ENCODE measurements at places on chromosomes 7 and 10.
A peak's percentile ranks its signal among the peaks of the same experiment; 100 is the strongest.

- no peak for DNase-seq
Observed at GRCh38 chr10:24874133-24874532, 78.3 kb downstream of the PRTFDC1 start.

DNA sequence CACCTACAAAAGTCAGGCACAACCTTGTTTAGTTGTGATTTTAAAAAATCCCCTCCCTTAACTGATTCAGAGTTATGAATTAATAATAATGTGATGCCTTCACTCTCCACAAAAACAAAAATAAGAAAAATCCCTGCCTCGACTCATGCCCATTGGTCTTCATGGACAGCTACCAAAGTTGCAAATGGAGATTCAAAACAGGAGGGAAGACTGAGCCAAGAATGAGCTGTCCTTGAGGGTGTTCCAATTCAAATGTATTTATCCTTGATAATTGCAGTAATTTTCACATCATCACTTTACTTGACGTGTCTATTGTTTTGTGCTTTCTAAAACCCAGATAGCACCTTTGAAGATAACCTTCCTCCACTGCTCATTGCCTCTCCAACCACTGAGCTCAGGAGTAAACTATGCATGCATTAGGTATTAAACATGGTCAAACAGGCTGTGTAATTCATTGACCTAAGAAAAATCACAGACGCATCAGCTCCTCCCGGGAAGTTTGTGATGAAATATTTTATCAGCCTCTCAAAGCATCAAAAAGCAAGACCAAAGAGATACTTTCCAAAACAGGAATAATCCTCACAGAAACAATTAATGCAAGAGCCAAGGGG is 712.7 kb upstream of the IGFBP3 start:
- DNase-seq: no peak

GRCh38 chr7:451255-452225 is 68.1 kb downstream of the PDGFA start:
- no peak for DNase-seq

- peak; percentile 10 for DNase-seq
Observed at GRCh38 chr10:19817231-19817933, 1.1 kb downstream of the PLXDC2 start.

DNA sequence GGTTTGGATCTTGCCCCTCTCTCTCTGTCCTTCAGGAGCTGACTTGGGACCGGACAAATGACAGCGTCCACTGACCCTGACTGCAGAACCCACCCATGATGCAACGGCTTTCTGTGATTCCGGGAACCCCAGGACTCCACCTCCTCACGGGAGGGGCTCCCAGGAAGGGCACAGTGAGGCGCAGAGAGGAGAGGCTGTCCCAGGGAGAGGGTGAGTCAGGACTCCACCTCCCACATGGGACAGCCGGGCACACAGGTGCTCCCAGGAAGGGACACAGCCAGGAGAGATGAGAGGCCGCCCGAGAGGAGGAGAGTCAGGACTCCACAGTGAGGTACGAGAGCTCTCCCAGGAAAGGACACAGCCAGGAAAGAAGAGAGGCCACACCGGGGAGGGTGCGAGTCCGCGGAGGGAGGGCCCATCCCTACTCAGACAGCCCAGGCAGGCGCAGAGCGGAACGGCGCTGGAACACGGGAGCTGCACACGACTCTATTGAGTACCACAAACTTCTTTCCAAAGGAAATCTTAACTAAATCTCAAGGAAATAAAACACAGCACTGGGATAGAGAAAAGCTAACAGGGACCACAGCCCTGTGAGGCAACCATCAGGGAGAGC is 162.5 kb downstream of the MAD1L1 start:
- no peak for DNase-seq

DNA sequence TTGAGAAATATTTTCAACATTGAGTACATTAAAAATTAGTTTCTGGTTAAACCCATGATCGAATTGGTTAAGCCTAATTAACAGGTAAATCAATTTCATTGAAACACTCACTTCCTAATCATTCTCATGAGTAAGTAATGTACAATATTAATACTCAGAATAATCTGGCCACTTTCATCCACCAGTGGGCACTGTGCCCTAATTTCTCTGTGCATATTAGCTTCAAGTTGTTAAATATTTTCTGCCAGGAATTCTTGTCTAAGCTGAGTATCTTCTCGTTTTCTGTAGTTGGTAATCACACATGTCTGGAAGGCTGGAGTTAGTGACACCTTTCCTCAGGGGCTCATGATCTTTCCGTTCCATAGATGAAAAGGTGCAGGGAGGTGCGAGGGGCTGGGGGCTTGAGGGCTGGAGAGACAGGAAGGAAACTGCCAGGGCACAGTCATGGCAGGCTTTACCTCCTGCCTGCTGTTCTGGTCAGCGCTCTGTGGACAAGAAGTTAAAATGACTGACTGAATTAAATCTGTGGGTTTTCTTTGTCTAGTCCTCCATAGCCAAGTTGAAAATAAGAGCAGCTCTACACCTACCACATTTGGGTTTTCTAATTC is 71.9 kb downstream of the WIPF3 start:
- peak; percentile 52 for DNase-seq

- DNase-seq: peak; percentile 41
Observed at GRCh38 chr10:114379631-114380041, 24.7 kb downstream of the AFAP1L2 start.

DNA sequence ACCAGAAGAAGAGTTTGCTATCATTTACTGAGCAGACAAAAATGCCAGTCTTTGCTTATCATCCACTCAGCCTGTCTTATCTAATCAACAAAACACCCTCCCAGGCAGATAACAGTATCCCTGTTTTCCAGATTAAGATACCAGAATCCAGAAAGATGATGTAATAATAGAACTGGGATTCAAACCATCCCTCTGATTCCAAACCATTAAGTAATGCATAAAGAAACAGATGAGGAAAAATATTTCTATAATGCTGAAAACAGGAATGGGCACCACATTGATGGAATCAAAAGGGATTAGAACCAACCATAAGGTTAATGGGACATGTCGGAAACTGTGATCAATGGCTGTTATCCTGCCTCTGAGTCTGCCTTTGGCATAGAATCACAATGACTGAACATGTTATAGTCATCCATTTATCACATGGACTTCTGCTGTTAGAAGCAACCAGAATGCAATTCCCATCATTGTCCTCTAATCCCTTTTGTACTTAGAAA is 92.1 kb upstream of the RSU1 start:
- no peak for DNase-seq

- DNase-seq: no peak
Observed at GRCh38 chr10:15052121-15052520, 8.4 kb downstream of the OLAH start.

GRCh38 chr10:105925045-105925785 is 1239.3 kb downstream of the SORCS1 start:
- no peak for DNase-seq

GRCh38 chr7:122831436-122831835 is 54.8 kb downstream of the CADPS2 start:
- DNase-seq: no peak

DNA sequence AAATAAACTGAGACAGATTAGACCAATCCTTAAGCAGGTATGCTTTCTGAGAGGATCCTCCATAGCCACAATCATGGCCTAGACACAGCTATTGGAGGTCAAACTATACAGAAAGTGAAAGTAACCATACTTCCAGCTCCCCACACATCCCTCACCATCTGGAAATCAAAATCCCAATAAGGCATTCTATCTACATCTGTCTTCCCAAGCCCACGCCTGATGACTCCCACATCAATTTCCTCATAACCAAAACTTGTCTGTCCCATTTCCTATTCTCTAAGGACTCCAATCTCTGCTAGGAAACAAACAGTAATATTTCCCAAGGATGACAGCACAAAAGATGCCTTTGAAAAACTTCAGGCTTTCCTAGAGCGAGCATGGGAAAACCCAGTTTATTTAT is 247.3 kb upstream of the HPS1 start:
- DNase-seq: no peak

- DNase-seq: no peak
Observed at GRCh38 chr10:90963331-90963730, 42.4 kb upstream of the ANKRD1 start.

- DNase-seq: peak; percentile 70
Observed at GRCh38 chr7:18861514-18862118, 255.8 kb downstream of the TWIST1 start.

DNA sequence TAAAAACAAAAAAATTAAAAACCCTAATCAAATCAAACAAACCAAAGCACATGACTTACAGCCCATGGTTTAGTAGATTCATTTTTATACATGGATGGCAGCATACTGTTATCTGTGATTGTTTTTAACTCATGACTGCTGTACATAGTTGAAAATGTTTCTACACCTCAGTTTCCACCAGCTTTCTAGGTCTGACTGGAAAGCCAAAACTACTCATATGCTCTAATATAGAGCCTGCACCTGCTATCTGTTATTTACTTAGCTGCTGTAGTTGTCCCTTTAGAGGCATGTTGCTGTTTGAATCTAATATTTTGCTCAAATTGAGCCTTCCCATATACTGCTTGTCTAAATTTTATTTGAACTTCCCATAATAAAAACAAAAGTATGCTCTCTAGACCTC is 289.9 kb upstream of the LRRN3 start:
- no peak for DNase-seq

DNA sequence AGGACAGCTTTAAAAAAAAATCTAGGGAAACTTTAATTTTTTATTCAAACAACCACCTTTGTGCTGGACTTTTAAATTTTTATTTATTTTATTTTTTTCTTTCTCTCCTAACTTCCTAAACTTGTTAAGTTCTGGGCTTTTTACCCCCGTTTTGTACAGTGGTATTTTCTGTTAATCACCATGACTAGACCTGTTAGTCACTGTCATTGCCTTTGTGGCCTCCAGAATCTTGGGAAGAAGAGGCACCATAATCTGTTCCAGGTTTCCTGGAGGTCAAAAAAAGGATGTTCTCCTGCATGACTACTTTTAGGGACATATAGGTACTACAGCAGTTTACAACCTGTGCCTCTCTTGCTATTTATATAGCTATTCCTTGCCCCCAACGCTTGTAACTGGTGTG is 31.1 kb upstream of the DDX50 start:
- DNase-seq: no peak

- DNase-seq: no peak
Observed at GRCh38 chr10:79411546-79412495, 33.6 kb downstream of the ZCCHC24 start.

DNA sequence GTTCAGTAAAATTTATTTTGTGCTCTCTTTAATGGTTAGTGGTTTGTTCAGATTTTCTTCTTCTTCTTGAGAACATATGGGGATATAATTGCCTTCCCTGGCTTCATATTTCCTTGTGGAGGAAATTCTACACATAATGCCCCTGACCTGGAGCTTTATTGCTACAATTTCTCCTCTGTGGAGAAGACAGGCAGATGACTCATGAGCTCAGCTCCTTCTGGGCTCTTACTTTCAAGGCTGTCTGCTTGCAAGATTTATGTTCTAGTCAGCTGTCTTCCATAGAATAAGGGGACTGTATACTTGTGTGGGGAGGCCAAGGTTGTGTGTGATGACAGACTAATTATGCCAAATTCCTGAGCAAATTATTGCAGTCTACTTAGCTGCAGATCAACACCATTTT is 1.6 kb downstream of the LRRD1 start:
- peak; percentile 86 for DNase-seq

DNA sequence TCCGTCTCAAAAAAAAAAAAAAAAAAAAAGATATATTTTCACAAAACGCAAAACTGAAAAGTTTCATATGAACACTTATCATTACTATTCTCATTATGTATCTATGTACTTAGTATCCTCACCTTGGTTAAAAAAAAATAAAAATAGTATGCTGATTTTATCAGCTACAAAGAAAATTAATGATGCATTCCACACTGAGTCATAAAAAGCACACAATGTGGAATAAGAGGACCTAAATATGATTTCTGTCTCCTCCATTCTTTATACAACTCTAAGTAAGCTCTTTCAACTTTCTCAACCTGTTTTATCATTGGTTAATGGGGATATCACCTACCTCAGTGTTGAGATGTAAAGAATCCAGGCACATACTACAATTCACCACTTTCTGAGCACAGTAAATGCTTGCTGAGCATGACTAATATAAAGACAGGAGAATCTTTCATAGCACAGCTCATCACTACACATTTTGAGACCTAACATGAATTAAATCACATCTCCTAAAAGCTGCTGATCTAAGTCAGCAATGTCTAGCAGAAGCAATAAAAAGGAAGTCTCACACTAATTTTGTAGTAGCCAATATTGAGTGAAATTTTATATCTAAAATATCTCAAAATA is 2.7 kb downstream of the SNX13 start:
- no peak for DNase-seq

- DNase-seq: peak; percentile 55
Observed at GRCh38 chr10:51999096-51999495, 299.7 kb upstream of the CSTF2T start.

DNA sequence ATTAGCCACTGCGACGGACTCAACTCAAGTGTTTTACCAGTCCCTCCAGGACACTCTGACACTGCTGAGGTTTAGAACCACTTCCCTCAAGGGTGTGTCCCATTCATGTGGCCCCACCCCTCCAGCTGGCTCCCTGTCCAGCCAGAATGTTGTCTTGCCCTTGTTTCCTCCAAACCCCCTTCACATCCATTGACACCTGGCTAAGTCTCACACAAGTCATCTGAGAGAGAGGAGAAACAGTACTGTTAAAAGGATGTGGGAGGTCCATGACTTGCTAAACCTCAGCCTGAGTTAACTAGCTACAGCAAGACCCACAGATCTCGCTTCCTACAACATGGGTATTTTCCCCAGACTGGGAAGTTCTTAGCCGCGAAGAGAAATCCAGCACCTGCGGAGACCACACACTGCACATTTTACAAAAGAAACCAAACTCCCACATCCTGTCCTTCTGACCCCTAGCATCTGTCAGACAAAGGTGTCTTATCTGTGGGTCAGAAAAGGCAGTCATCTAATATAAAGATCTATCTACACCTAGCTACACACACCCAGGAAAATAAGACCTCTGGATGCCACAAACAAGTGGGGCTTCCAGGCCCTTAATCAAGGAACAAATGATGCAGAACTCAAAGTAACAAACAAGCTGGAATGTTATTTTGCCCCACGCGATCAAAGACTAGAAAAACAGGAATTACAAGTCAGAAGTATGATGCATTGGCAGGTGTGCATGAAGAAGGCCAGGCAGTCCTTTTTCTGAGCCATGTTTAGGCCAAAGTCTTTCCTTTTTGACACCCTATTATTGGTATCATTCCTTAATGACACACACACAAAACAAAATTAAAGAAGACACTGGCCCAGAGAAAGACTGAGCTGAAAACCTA is 13.9 kb downstream of the OSBPL3 start:
- DNase-seq: peak; percentile 38

DNA sequence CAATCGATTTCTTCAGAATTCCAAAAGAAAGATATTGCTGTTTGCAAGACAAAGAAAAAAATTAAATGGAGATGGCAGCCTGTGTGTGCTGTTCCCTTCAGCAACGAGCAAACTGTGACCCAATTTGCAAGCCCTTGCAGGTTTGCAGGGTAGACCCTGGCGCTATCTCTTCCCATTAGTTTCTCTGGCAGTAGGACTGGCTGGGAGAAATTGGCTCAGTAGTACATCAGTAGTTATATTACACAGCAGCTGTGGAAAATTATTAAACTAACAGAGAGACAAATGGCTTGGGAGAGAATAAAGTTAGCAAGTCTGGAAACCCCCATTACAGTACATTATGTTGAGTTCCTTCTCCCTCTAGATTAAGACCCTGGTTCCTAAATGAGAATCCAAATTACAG is 116.4 kb upstream of the ITGB1 start:
- peak; percentile 38 for DNase-seq

Data from LHCN-M2 (cell line).